ENCODE measurements at places on chromosomes 5 and 9.

GRCh38 chr5:127685662-127686061 lies 17.5 kb upstream of the CCDC192 start:
- DNase-seq: no peak

- no peak for DNase-seq
These were observed 286.6 kb downstream of the FER start for GRCh38 chr5:109034306-109034705.

- no peak for DNase-seq
These were observed 272.8 kb downstream of the CWC27 start for GRCh38 chr5:65041296-65042158.

DNA sequence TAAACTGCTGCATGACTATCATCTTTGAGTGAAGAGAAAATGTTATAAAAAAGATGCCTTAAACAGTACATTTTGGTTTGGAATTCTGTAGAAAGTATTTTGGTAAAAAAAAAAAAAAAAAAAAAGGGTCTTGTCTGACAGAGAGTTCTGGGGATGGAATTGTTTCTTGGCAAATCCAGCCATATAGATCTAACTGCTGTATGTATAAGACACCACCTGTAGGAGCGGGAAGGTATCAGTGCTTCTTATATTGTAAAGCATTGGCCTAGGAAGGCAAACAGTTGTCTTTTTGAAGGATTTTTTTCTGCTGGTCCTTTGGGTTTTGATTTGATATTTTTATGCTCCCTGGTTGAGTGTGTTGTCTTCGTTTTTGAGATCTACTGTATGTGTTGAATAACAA lies 2.8 kb downstream of the PURA start:
- no peak for DNase-seq

DNA sequence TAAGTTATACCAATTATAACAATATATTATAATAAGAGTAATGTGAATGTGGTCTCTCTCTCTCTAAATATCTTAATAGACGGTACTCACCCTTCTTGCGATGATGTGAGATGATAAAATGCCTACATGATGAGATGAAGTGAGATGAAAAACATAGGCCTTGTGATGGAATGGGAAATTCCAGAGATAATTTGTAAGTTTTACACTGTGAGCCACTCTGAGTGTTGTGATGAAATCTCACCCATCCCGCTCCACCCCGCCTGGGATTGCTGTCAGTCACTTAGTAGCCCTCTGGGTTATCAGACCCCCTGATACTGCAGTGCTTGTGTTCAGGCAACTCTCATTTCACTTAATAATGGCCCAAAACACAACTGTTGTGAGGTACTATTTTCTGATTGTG lies 10.5 kb downstream of the SUSD3 start:
- no peak for DNase-seq

DNA sequence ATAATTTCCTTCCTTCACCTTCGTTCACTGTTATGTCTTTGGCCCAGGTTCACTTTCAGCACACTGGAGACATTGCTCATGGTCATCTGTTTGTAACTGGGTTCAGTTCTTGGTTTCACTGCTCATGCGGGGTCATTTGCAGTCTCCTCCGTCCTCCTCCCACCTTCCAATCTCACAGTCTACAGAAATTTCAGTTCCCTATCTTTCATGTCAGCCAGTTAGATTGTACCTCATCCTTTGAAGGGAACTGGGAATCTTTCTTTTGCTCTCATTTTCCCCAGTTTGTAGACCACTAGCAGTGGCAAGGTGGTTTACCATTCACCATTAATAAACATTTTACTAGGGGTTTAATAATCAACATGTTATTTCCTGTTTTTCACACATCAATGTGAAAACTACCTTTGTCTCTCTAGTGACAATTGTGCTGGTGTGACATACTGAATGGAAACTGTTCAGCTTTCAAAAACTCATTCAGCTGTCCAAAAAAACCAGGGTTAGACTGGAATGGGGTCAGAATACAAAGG lies 100.9 kb upstream of the IL6ST start:
- no peak for DNase-seq

- DNase-seq: no peak
These were observed 40.8 kb downstream of the ADAMTS2 start for GRCh38 chr5:179304466-179304865.

GRCh38 chr9:98271479-98271878 lies 16.0 kb upstream of the TBC1D2 start:
- DNase-seq: no peak

DNA sequence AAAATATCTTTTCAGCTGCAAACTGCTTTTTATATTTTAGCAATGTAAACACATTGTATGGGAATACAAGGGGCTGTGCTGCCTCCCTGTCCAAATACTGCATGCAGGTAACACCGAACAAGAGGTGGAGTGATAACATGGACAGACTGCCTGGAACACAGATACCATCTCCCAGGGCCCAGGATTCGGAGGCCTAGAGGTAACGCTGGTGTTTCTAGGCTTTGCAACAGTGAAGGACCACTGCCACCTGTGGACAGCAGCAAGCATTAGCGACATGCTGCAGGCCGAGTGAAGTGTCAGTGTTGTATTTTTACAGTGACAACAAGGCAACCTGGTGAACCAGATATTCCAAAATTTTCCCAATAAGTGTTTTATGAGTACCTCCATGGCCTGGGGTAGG lies 379.1 kb downstream of the DMRT2 start:
- DNase-seq: no peak

- DNase-seq: no peak
These were observed 5.8 kb downstream of the LMX1B start for GRCh38 chr9:126619361-126620135.

- no peak for DNase-seq
These were observed 27.7 kb upstream of the GABRP start for GRCh38 chr5:170755679-170756456.

DNA sequence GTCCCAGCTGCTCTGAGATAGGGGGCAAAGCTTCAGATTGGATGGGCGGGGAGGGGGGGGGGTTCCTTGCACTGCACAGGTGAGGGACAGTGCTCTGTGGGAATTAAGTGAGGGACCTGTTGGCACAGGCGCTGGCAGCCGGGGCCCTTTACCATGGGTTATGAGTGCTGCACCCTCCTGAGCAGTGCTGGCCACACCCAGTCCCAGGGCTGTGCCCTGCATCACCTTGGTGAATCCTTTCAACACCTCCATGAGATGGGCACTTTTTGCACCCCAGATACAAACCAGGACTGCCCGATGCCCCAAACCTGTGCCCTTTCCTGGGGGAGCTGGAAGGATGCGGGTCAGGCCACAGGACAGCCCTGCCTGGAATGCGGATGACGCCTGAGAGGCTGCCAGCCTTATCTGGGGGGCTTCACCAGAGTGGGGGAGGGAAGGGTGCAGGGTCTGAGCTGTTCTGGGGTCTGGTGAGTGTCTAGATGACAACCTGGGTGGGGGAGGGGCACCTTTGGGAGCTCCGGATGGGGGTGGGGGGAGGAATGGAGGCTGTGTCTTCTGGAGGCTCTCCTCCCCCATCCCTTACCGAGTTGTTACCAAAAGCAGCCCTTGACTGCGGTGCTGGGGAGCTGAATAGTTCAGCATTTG lies 5.2 kb downstream of the CRB2 start:
- no peak for DNase-seq

DNA sequence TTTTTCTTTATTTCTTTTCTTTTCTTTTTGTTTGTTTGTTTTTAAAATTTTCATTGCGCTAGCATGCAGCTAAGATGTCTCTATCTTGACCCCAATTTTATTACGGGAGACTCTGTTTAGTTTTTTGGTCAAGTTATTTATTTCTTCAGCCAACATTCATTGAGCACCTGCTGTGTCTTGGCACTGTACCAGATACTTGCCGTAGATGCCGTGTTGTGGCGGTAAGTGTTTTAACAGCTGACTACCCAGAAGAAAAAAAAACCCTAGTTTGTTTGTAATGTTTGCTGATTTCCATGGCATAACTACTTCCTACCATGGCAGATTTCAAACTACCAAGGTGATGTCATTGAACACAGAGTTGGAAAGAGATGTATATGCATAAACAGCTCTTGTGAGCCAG lies 65.0 kb downstream of the UGCG start:
- no peak for DNase-seq

GRCh38 chr5:178531786-178532185 lies 58.4 kb downstream of the COL23A1 start:
- DNase-seq: no peak

DNA sequence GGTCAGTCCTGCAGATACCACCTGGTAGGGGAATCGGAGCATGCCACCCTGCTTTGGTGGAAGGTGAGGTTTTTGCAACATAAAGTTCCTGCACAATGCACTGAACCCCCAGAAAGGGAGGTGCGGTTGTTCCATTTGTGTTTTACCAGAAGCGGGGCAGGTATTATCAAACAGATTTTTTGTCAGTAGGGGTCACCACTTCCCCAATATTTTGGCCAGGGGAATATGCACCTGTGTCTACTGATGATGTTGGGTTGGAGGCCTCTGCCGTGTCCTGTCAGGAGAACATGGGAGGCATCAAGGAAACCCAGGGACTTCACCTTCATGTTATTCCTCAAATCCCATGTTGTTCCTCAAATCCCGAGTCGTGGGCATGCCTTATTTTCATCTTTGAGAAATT lies 438.7 kb downstream of the NTRK2 start:
- no peak for DNase-seq

- DNase-seq: no peak
These were observed 118.0 kb downstream of the VAV2 start for GRCh38 chr9:133874060-133874657.

GRCh38 chr5:111950660-111951059 lies 193.7 kb upstream of the NREP start:
- no peak for DNase-seq

- no peak for DNase-seq
These were observed 96.3 kb downstream of the CFAP95 start for GRCh38 chr9:69916950-69917349.

GRCh38 chr9:129673602-129674001 lies 8.2 kb downstream of the PRRX2 start:
- DNase-seq: no peak

DNA sequence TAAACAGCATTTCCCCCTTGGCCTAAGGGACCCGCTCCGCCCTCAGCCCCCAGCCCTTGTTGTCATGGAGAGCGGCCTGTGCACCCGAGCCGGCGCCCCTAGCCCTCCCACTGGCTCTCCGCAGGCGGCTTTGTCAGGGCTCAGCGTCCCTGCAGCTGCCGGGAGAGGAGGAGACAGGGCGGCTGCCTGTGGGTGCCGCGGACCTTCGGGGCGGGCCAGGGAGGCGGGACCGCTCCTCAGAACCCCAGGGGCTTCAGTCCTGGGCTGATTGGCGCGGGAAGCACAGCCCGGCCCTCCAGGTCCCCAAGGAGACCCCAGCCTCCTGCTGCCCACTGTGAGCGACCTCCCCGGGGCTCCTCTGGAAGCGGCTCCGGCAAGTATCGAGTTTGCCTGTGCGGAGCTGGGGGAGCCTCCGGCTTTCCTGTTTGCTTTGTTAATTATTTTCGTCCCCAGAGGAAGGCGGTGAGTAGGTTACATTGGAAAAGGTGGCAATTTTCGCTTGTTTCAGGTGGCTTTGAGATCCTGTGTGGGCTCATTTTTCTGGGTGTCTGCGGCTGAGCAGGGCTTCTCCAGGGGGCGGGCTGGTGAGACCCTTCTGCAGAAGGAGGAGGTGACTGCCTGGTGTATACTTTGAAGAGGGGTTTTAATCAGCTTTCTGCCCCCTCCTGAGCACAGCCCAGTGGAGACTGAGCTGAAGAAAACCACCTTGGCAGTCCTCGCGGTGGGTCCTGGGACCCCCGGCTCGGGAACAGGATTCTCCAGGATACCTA lies at the start of gene FGD3:
FGD3 (plus strand) TSS at position 256 of the 770 bp plus-strand sequence. CDS start 28,734 bp downstream, outside the sequence.
- DNase-seq: no peak
